Activated T-helper 1 cell treated with anti-CD3 and anti-CD28 coated beads, Interleukin-2, amount 50 U/mL, for 16 hours (primary cell): ENCODE measurements at places on chromosomes 13 and 19.

GRCh38 chr19:42584466-42584865 is 10.3 kb downstream of the CEACAM8 start:
- no peak for DNase-seq

GRCh38 chr13:21033212-21033840 is 28.1 kb downstream of the LATS2 start:
- DNase-seq: no peak

DNA sequence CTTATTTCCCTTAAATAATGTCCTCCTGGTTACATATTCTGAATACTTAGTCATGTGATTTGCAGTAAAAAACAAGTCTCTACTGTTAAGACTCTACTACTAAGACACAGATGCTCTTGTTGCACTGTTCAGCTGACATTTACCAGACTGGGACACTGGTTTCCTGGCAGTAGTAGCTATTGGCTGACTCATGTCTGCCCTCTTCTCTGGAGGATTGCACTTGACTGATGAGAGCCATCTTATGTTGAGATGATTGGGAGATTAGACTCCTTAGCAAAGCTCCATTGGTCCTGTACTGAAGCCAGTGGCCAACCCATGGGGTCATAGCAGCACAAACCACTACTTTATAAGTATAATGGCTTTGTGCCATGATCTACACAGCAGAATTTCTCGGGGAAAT is 1672.6 kb upstream of the PCDH20 start:
- no peak for DNase-seq

DNA sequence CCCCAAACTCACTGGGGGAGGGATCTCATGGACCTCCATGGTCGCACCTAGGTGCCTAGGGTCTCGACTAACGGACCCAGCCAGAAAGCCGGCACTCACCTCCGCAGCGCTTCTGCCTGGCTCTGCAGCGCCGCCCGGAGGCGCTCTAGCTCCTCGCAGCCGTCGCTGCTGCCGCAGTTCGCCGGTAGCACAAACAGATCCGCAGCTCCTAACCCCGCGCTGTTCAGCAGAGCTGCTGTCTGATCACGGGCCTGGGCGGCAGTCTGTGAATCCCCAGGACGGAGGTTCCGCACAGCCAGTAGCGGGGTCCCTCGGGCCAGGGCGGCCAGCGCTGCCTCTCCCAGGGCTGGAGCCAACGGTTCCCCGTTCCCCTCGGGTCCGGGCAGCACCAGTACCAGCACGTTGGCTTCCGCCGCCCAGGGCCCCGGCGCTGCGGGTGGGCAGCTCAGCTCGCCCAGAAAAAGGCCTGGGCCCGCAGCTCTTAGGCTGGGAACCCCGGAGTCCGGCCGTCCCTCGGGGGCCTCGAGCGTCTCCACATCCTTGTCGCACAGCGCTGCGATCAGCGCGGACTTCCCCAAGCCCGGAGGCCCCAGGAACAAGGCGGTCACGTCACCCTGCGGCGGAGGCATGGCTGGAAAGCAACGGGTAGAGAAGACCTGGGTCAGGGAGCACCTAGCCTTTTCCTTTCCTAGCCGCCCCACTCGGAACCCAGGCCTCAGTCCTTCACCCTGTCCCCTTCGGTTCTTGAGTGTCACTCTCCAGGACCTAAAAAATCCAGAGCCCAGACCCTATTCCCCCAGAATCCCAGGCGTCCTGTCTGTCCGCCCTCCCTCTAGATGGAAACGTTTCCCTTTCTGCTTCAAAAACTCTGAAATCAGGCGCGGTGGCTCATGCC is 977 bp downstream of the IRGQ start:
- peak; percentile 53 for DNase-seq

- DNase-seq: no peak
Measured at GRCh38 chr13:80802946-80803345, 462.0 kb upstream of the SPRY2 start.

DNA sequence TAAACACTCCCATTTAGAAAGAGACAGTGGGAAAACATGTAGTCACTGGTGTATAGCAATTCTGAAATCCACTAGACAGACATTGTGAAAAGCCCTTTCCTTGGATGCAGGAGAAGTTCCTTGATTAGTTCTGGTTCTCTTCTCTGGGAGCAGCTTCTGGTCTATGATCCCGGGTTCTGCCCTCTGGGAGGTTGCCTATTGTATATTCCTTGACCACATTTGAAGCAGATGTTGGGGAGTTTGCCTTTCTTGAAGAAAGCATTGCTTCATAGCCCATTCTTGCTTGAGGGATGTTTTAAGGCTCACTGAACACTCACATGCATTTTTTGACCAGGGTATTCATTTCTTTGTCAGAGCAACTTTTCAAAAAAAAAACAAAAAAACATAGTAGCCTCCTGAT is 211.9 kb downstream of the NDFIP2 start:
- DNase-seq: no peak
